Naive thymus-derived CD8-positive, alpha-beta T cell (primary cell): ENCODE measurements at places on chromosomes 13 and 19.

GRCh38 chr19:17227798-17228367 is 1.9 kb downstream of the OCEL1 start:
- no peak for DNase-seq

GRCh38 chr13:28494778-28495537 is at the start of gene FLT1:
Gene FLT1, minus strand, starts transcription at chr13:28495128. Its CDS starts 285 bp downstream, at chr13:28494843.
- peak; percentile 56 for DNase-seq

GRCh38 chr19:6551607-6552450 is 21.0 kb downstream of the TNFSF9 start:
- peak; percentile 54 for DNase-seq

- DNase-seq: no peak
Measured at GRCh38 chr19:4454747-4455718, 2.6 kb downstream of the UBXN6 start.

DNA sequence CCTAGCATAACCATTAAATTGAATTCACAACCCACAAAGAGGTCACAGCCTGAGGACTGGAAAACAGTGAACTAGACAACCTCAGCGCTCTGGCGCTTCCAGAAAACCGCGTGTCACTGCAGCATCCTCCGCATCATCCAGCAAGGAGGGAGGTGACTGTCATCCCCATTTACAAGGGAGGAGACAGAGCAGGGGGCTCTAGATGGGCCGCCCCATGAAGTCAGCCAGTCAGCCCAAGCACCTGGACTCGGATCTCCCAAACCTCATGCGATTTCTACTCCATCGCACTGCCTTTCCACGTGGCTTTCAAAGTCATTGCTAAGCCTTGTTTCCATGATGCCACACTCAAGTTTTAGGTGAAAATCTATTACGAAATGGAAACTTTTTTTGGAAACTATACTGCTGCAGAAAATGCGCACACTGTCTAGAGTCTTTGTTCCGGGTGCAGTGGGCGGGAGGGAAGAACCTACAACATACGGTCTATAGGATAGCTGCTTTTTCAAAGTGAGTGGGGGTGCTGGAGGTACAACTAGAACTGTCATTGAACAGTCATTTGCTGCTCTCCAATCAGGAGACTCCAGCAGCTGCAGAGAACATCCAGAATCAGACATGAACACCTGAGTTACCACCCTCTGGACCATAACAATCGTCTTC is 2.8 kb downstream of the AP3D1 start:
- no peak for DNase-seq

GRCh38 chr13:109787135-109787954 is 962 bp upstream of the IRS2 start:
- peak; percentile 52 for DNase-seq

- DNase-seq: no peak
Measured at GRCh38 chr13:51192348-51192747, 29.9 kb upstream of the FAM124A start.

- no peak for DNase-seq
Measured at GRCh38 chr13:46885018-46885417, 11.8 kb downstream of the HTR2A start.

DNA sequence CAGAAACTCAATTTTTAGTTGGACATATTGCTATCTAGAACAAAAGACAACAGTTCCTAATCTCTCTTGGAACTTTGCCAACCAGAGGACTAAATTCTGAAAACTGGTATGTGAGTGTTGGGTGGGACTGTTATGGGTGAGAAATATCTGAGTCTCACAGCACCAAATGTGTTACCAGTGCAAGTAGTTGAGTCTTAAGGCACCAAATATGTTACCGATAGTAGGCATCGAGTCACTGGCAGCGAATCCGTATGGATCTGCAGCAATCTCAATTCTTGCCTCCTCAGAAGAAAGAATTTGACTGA is 575.2 kb downstream of the DACH1 start:
- no peak for DNase-seq

GRCh38 chr19:10292789-10293636 is 3.3 kb downstream of the ICAM5 start:
- no peak for DNase-seq

- DNase-seq: no peak
Measured at GRCh38 chr13:77033717-77034302, 6.9 kb upstream of the FBXL3 start.

DNA sequence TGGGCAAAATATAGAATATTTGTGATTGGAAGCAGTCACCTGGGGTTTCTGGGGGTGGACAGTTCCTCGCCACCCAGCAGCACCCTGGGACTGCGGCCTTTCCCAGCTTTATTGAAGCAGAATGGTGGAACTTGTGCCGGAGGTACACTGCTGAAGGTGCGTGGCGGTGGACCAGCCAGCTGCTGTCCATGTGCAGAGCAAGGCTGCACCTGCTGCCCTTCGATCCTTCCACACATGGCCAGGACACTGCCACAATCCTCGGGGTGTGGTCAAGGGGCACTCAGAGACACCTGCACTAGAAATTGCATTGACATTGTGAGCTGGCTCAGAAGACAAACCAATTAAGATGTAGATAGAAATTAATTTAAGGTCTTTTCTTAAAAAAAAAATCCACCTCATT is 11.4 kb upstream of the GPI start:
- no peak for DNase-seq

DNA sequence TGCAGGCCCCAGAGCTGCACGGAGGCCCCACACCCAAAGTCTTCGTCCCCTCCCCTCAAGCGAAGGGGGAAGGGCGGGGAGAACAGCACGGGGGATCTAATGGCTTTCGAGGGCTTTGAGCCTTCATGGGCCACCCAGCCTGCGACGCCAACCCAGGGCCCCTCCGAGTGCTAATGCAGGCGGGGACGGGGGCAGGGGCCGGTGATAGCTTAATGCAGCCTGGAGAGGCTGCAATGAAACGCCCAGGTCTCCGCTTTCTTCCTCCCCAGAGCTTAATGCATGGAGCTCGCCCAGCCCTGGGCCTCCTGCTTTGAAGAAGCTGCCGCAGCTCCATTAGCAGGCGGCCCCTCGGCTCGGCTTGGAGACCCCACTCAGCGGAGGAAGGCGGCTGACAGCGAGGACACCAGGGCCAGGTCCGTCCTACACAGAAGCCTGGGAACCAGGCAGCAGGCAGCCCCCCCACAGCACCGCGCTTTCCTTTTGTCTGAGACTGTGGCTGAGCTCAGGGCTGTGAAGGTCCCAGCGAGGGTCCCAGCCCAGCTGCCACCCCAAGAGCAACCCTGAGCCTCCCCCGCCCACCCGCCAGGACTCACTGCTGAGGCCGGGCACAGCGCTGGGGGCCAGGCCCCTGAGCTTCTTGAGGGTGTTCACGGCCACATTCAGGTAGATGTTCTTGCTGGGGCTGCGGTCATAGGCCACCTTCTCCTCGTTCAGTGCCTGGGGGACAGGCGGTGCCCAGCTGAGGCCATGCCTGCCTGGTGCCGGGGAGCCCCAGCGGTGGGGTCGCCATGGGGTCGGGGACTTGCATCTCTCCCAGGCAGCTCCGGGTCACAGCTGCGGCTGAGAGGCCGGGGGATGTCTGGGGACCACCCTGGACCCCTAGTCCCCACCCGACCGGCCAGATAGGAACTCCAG is 7.5 kb upstream of the ATP8B3 start:
- no peak for DNase-seq

DNA sequence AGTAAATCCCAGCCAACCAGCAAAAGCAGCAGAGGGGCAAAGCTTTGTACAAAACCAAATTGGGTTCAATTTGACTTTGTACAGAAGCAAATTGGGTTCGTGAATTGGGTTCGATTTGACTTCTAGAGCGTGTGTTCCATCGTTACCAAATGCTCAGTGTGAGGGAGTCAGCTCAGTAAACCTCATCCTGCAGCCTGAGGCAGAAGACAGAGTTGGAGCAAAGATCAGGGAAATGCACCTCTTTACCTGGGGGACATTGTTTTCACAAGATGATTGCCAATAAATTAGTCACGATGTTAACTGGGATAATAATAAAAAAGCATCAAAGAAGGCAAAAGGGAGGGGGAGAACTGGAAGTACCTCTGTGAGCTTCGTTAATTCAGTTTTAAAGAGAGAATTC is 1.5 kb downstream of the RAB20 start:
- no peak for DNase-seq

DNA sequence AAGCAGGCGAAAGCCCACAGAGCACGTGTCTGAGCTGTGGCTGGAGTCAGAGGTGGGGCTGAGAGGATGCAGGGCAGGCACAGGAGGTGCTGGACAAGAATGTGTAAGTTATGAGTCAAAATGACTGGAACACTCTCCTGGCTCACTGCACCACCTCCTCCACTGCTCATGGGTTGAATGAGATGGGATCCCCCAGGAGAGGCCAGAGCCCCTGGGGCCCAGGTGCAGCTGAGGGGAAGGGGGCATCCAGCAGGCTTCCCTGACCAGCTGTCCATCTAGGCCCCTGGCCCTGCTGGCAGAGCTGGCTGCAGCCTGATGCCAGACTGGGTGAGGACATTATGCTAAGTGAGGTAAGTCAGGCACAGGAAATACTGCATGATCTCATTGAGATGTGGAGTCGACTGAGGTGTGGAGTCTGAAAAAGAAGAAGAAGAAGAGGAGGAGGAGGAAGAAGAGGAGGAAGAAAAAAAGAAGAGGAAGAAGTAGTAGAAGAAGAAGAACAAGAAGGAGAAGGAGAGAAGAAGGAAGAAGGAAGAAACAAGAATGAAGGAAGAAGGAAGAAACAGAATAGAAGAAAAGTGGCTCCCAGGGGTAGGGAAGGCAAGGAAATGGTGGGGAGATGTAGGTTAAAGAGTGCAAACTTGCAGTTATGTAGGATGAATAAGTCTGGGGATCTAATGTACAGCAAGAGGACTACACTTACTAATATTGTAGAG is 747.4 kb downstream of the UQCRFS1 start:
- no peak for DNase-seq

GRCh38 chr19:47428177-47428894 is 9.0 kb upstream of the MEIS3 start:
- peak; percentile 57 for DNase-seq

DNA sequence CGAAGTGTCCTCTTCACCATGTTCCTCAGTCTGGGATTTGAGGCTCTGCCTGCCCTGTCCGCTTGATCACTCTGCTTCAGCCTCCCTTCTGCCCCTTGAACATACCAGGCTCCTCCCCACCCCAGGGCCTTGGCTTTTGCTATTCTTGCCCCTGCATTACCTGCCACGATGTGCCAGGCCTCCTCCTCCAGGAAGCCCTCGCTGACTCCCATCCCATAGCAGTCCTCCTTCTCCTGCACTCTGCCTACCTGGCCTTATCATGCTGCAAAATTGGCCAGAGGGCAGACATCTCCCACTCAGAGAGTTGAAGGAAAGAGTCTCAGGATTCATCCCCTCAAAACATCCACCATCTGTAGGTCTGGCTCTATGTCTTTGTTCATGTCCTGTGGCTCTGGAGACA is 2.2 kb downstream of the YJEFN3 start:
- no peak for DNase-seq

- DNase-seq: no peak
Measured at GRCh38 chr13:93529961-93530360, 303.4 kb downstream of the GPC6 start.

- DNase-seq: no peak
Measured at GRCh38 chr19:10568062-10568825, 535 bp downstream of the CDKN2D start.

- DNase-seq: no peak
Measured at GRCh38 chr13:102688306-102688973, 6.4 kb downstream of the METTL21C start.

DNA sequence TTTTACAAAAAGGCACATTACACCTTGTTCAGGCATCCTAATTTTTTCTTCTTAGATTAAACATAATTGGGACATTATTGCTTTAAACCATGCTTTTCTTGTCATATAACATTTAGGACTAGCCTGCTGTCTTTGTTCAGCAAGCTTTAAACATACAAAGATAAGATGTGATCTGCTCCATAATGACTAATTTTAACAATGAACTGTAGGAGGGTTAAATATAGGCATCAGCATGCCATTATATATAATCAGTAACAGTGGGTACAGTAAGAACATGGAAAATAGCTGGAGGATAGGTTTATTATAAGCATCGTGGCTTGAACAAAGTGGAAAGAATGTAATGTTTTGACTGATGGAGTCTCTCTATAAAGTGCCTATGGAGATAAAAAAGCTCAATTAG is 661.7 kb downstream of the SLITRK6 start:
- DNase-seq: no peak

DNA sequence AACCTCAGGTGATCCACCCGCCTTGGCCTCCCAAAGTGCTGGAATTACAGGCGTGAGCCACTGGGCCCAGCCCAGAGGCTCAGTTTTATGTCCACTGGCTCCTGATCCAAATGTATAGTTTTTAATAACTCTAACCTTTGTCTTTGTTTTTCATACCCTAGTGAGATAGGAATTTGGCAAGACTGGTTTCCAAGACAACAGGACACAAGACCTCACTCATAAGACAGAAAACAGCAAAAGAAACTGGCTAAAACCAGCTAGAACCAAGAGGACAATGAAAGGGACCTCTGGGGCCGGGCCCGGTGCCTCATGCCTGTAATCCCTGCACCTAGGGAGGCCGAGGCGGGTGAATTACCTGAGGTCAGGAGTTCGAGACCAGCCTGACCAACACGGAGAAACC is 27.6 kb downstream of the CPT1C start:
- no peak for DNase-seq

GRCh38 chr13:62643007-62643483 is 1227.4 kb upstream of the PCDH20 start:
- no peak for DNase-seq

DNA sequence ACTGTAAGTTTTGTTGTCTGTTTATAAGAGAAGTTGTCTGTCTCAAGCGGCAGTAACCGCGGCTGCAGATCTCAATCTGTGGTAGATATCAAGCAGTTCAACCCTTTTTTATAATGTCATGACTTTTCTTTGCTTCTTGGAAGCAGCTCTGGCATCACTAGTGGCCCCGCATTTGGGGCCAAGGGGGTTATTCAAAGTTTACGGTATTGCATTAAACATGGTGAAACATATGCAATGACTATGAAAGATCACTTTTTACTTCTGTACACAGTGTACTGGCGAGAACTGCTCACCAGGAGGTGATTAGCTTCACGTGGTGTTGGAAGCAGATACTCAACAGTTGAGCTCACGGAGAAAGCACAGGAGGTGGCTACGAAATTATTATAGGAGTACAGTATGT is 4.6 kb upstream of the FFAR3 start:
- no peak for DNase-seq

DNA sequence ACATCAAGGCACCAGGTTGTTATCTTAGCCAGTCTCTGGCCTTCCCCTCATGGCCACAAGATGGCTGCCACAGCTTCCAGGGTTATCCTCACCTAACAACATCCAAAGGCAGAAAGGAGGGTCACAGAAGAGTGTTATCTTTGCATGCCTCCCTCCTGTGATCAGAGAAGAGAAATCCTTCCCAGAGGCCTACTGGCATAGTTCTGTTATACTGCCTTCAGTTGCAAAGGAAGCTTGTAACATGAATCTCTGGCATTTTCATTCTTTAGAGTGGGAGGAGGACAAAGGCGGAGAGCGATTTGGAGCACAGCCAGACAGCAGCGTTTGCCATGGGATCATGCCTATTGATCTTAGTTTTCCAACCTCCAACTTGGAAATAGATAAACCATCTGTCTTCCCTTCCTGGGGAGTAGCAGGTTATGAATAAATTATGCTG is 135.7 kb downstream of the DNAJC15 start:
- no peak for DNase-seq
